CD4-positive, alpha-beta T cell treated with Interleukin-17A for 1 hour (primary cell): ENCODE measurements at places on chromosomes 11 and 22.

DNA sequence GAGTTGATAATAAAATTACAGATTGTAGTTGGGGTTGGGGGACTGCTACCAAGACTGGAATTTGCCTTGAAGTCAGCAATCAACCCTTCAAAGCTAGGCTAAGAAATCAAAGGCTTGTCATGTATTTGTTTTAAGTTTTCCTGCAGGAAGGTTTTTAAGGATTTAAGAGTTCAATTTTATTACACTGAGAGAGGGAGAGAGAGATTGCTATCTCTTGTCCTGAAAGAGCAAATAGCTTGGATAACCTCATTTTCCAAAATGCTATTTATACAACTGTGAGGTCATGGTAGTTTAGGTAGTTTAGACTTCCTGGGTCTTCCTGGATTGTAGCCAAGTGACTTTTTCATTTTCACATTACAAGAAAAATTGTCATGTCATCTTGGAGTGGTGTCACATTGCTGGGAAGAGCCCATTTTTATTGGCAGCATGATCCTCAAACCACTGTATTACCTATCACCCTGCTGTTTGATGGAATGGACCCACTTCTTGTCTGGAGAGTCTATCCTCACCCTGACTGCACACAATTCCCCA lies 10.1 kb upstream of the PRSS23 start:
- no peak for DNase-seq

DNA sequence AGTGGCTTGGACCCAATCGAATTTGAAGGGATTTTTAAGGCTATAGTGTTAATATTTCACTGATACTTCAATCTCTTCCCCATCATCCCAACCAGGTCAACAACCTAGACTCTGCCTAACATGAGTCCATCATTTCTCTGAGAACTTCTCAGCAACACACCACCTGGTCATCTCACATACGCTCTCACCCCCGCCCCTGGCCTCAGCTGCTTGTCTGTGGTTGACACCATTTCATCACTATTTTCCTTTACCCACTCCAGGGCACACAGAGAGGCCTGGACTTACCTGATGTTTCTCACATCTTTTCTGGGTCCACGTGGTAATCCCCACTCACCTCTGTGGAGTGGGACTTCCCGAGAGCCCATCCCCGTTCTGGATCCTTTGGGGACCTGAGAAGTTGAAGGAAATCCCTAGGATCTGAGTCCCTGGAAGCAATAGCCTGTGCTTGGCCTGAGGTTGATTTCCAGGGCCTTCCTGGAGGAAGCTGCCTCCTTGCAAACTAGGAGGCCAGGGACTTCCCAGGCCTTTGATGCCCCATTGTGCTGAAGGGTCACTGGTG lies 3.2 kb downstream of the P2RX3 start:
- DNase-seq: no peak

GRCh38 chr11:71266114-71266833 lies 13.9 kb upstream of the SHANK2 start:
- DNase-seq: no peak

GRCh38 chr11:30878400-30878799 lies 292.2 kb upstream of the MPPED2 start:
- DNase-seq: no peak

GRCh38 chr22:50546326-50547262 lies 895 bp downstream of the KLHDC7B start:
- DNase-seq: no peak

DNA sequence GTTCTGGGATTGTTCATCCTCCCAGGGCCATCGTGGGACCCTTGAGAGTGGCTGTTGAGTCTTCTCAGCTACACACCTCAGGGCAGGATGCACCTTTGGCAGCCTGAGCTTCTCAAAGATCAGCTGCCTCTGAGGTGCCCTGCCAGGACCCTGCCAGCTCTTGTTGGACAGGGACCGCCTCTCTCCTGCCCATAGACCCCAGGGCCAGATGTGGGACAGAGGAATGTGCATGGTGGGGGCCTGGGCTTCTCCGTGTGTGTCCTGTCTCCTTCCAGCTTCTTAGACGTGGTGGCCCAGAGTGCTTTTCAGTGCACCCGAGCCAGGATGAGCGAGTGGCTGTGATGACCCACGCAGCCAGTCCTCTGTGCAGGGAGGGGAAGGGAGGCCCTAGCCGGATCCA lies 5.9 kb upstream of the TRMU start:
- DNase-seq: no peak

- DNase-seq: peak; percentile 4
Measured at GRCh38 chr22:34111210-34111824, 191.0 kb upstream of the LARGE1 start.

DNA sequence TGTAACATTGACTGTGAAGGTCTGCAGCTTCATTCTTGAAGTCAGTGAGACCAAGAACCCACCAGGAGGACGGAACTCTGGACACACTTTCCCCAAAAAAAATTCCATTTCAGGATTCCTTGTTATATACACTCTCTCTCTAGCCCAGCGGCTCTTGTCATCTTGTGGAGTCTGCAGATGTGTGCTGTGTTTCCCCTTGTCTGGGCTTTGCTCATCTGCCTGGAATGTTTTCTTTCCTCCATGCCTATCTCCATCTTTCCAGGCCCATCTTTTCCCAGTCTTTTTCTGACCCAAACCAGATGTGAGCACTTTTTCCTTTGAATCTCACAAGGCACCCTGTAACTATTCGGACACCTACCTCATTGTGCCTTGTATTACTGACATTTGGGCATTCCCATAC lies 5.1 kb upstream of the DRG1 start:
- no peak for DNase-seq

DNA sequence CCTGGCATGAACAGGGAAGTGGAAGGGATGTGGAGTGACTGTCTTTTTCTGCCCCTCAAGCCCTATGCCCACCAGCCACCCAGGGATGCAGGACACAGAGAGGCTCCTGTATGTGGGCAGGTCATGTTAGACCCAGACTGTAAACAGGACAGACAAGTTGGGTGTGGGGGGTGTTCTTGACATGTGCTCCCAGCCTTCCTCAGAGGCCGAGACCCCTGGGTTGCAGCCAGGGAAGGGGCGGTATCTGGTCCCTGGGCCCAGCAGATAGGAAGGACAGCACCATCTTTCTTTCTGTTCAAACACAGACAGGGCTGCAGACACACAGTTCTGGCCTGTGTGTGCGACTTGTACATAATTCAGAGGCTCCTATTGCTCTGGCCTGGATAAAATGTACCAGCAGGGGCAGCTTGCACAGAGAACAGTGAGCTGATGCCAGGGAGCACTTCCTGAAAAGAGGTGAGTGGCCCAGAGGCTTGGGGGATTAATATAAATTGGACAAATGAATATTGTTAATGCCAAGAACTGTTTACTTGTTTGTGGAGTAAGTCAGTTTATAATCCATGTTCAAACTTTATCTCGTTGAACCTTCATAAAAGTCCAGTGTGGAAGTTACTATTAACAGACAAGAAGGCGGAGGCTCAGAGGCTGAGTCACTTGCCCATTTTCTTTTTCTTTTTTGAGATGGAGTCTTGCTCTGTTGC lies 16.6 kb downstream of the GDPD5 start:
- DNase-seq: no peak

DNA sequence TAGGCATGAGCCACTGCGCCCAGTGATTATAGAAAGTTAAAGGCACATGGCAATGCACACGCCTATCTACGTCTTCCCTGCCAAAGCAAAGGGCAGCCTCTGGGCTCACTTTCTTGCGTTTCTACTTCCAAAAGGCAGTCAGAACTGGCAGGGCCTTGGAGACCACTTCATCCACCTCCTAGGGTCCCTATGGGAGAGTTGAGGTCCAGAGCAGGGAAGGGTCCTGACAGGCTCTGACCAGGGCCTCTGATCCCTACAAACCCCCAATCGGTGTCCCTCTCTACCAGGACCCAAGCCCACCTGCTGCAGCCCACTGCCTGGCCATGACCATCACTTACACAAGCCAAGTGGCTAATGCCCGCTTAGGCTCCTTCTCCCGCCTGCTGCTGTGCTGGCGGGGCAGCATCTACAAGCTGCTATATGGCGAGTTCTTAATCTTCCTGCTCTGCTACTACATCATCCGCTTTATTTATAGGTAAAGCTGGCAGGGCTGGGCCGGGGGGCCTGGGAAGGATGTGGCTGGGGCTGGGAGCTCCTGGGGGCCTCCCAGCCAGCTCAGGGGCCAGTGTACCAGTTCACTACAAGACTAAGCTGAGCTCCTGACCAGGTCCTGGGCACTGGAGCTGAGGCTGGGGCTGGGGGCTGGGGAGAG lies 1.5 kb downstream of the BEST1 start:
- no peak for DNase-seq

- DNase-seq: no peak
Measured at GRCh38 chr11:79269611-79270307, 171.1 kb downstream of the TENM4 start.

- no peak for DNase-seq
Measured at GRCh38 chr11:106745941-106746340, 272.3 kb downstream of the GUCY1A2 start.

GRCh38 chr11:8865304-8865703 lies 45.7 kb upstream of the AKIP1 start:
- DNase-seq: no peak

DNA sequence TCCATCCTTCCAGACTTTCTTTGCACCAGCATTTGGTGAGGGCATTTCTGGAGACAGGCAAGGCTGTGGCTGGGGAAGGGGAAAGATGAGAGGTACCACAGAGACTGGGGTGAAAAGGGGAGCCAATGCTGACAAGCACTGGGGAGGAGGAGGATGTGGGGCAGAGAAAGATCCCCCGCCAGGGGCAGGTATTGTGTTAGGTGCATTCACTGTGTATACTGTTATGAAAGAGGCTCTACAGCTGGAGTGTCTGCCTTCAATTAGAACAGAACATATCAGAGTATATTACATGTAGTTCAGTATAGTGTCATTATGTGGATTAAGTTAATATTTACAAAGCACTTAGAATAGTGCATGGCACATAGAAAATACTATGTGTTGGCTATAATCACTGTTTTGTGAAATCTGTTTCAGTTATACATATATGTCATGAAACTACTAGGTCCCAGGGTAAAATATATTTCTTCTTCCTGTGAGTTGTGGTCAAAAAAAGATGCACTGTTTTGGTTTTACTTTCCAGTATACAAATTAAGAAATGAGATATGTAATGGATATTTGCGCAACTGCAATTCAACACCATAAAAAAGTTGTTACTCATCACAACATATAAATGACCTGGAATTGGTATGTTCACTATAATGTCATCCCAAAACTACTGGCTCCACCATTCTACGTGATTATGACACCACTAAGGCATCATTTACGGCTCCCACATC lies 8.4 kb downstream of the MSANTD2 start:
- DNase-seq: no peak

- no peak for DNase-seq
Measured at GRCh38 chr22:35630387-35630793, 13.3 kb upstream of the MB start.

DNA sequence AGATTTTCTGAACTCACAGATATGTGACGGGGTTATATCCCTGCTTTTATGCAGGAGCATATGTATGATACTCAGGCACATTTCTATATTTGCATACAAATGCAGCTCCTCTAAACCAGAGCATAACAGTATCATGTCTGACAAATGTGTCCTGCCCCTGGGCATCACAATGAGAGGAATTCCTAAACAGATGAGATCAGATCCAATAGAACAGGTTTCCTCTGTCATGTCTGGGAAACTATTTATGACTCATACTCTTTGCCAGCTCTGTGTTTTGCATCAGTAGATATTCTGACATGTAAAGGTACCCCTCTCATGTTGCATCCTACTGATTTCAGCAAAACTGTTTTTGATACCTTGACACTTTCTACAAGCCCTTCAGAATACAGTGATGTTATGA lies 29.4 kb downstream of the SYT9 start:
- DNase-seq: no peak

DNA sequence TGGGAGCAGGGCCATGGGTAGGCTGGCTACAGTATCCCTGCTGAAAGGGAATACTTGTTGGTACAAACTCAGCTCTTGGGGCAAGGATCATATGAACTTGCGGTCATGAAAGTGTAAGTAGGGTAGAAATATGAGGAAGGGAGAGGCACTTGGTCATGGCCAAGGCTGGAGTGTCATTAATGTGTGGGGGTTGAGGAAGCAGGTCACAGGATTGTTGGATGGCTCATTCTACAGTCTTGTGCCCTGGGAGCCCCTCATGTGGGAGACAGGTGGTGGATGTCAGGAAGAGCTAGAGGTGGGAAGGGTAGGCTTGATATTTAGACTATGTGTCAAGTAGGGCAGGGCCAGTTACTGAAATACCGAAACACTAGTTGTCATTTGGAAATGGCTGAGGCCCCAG lies 95.5 kb downstream of the RRM1 start:
- no peak for DNase-seq

DNA sequence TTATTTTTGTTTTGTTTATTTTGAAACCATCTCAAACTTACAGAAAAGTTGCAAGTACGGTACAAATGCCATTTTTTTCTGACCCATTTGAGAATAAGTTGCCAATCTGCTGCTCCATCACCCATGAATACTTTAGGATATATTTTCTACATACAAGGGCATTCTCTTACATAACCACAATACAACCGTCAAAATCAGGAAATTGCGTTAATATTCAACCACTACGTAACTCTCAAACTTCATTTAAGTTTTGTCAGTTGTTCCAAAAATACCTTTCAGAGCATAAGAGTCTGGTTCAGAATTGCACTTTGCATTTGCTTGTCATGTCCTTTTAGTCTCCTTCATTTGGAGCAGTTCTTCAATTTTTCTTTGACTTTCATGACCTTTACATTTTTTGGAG lies 194.3 kb upstream of the BDNF start:
- DNase-seq: no peak

DNA sequence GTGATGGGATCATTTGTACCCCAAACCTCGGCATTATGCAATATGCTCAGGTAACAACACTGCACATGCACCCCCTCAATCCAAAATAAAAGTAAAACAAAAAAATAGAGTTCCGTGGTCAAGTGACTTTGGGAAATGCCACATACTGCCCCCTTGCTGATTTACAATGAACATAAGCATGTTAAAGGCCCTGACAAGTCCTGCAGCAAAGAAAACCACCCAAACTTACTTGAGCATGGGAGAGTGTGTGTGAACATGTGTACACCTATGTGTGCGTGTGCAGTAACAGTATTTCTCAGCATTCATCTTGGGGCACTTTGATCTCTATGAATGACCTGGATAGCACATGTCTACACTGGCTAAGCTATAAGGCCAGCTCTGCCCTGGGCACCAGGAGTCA lies 15.8 kb upstream of the IGSF22 start:
- no peak for DNase-seq

GRCh38 chr22:45298934-45299505 lies 10.7 kb upstream of the FAM118A start:
- DNase-seq: no peak

- DNase-seq: no peak
Measured at GRCh38 chr22:35559354-35560005, 18.8 kb downstream of the RASD2 start.
